ENCODE measurements at places on chromosomes 13 and 19.

DNA sequence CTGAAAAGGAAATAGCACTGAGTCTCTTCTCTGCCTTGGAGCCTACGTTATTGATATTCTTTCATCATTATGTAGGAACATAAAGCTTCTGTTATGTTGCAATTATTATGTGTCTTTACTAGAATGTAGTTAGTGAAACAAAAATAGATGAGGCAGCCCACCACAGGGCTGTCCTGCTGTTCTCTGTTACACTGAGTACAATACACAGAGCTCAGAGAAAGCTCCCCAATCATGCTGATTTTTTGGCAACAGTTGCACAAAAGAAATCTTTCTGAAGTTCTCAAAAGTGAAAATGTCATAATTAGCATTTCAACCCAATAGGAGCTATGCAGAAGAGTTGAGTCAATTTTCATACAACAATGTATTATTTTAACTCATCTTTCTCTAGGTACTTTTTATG lies 119.5 kb downstream of the EFNB2 start:
- no peak for DNase-seq

- DNase-seq, result no peak
Observed at GRCh38 chr13:65560936-65561335, 1669.2 kb downstream of the PCDH9 start.

- DNase-seq, result no peak
Observed at GRCh38 chr19:39737891-39738290, at the start of gene CLC. Gene CLC (minus strand): TSS chr19:39738029. CDS start chr19:39737952, 77 bp downstream.

- no peak for DNase-seq
Observed at GRCh38 chr13:100269837-100270236, 180.9 kb downstream of the PCCA start.
